Kidney tubule cell (primary cell): ENCODE measurements at places on chromosomes 11 and 22.
A peak's percentile ranks its signal among the peaks of the same experiment; 100 is the strongest.

DNA sequence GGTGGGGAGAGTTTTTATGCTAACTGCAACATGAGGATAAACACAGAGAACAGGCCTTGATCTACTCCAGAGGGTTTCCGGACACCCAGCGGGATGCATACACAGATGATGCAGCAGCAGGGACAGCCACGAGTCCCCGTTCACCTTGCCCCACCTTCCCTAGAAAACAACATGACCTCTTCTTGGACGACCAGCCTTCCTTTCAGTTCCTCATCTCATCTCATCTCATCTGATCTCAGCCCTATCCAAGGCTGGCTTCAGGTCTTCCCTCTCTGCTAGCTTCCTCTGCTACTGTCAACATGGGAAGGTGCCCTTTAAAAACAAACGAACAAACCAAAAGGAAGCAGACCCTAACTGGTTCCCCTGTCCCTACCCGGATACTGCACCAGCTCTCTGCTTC lies 1356.2 kb downstream of the TBC1D22A start:
- DNase-seq, result no peak

DNA sequence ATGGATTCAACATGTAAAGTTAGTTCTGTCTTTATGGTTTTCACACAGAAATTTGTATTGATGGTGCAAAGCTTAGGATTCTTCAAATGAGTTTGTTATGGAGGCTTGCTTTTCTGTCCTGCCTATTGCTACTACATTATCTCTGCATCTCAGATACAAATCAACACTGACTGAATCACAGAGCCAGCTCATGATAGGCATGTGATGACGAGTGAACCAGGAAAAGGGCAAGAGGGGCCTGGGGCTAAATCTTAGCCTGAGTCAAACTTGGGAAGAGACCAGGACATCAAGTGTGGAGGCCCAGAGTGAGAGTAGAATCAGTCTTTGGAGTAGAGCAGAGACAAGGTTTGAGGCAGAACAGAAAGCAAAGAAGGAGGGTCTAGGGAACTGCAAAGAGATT lies 107.1 kb upstream of the CD44 start:
- peak; percentile 80 for DNase-seq

- no peak for DNase-seq
Observed at GRCh38 chr11:72250661-72251464, 6.9 kb upstream of the PHOX2A start.

DNA sequence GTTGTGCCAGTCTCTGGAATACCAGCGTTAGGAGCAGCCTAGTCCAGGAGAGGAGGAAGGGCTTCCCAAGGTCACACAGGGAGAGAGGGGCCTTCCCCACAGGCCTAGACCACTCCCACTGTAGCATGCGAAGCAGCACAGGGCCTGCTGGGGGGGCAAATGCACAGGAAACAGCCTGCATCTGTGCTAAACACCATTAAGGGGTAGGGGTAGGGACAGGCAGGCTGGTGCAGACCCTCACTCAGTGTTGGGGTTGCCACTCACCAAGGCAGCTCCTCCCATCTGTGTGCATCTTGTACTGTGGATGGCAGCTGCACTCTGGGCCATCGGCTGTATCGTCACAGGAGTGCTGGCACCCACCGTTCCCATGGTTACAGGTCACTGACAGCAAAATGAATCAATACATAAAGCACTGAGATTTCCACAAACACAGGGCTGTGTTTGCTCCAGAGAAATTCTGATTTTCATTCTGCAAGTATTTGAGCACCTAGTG lies 24.9 kb downstream of the SCUBE2 start:
- no peak for DNase-seq

DNA sequence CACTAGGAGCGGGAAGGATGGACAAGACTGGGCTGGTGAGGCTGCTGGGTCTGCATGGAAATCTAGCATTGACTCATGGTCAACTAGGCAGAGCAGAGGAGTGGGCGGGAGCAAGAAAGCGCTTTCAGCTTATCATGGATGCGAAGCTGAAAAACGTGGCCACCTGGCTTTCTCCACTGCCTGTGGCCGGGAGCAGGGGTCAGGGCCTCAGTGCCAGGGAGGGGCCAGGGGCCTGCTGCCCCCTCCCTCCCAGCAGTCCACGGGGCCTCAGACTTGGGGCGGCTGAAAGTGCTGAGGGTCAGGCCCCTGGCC lies 45.5 kb downstream of the ALX4 start:
- no peak for DNase-seq

DNA sequence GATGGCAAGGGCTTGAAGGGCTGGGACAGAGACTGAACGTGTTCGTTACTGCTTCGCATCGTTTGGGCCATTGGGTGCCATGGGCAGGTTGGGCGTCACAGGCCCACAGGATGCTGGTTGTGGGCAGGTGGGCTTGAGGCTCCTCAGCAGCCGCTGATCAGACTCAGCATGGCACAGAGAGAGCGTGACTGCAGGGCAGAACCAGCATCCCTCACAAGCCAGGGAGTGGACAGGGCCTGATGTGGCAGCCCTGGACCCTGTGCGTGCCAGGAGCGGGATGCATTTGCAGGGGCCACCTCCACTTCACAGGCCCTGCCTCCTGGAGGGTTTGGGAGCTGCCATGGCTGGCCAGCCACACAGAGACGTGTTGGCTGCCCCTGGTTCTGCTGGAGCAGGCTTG lies 1228.3 kb downstream of the BRD1 start:
- no peak for DNase-seq

DNA sequence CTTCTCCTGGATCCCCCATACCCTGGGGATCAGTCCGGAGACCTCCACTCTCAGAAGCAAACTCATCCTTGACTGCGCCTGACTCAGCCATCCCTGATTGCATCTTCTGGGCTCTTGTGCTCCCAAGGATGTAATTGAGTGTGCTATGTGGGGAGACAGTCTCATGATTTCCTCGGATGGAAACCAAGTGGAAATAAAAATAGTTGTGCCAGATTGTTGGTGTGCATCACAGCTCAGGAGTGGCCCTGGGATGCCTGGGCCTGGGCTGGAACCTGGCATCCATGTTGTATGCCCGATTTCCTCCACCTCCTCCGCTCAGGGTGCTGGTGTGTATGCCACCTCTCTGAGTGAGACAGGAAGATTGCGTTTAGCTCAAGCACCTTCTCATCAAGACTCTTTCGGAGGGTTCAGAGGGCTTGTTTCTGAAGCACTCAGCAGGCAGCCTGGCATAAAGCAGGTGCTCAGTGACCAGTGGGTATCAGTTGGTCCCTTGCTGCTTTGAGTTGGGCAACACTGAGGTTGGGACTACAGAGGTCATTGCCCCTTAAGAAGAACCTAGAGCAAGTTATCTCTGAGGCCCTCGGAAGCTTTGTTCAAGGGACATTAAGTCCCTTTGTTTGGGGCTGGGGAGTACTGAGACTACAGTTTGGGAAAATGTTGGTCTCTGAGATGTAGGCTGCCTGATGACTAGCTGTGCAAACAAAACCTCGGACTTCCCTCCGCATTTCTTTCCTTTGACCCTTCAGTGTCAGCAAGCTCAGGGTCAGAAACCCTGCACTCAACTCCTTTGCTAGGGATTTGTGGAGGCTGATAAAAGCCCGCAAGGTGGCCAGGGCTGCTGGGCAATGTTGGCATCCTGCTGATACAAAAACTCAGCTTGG lies 24.8 kb upstream of the MICAL2 start:
- DNase-seq, result peak; percentile 43

DNA sequence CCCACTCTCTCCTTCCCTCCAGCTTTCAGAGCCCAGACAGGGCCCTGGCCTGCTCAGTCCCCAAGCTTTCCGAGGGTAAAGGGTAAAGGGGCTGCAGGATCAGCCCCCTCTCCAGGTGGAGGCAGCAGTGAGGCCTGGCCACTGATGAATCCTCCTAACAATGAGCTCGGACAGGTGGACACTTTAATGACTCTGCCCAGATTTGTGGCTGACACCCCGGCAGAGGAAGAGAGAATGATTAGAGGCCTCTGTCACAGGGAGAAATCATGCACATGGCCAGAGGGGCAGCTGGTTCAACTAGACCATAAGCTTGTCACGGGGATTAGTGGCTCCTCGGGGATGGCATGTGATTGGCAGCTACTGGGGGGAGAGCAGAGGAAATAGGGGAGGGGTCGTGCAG lies 587.5 kb upstream of the B3GAT1 start:
- DNase-seq, result no peak

DNA sequence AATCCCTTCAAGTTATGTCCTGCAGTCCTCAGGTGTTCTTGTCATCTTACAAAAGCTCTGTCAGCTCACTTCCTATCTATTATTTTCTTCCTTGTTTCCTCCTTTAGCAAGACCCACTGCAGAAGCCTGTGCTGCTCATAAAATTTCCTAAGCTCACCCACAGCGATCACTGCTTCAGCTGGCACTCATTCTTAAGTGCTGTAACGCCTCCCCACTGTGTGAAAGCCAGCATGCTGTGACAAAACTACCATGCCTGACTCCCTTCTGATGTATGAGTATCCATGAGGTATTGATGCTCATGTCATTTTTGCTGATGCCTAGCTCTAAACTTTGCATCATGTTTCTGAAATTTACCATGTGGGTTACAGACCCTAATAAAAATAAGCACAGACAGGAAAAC lies 41.5 kb upstream of the CNTN5 start:
- no peak for DNase-seq

DNA sequence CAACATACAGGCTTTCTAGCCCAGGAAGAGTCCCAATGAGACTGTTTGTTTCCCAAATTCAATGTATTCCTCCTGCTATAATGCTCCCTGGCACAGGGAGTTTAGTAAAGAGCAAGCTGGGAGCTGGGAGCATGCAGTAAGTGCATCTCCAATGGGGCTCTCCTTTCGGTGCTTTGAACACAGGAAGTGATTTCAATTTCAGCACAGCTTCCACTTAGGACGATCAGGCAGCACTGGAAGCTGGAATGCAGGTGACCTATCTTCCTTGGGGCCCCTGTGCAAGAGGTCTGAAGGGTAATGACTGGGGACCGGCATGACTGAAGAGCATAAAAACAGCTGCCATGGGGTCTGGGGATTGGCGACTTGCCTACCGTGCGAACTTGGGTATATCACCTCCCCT lies 76.0 kb downstream of the LARGE1 start:
- peak; percentile 7 for DNase-seq

DNA sequence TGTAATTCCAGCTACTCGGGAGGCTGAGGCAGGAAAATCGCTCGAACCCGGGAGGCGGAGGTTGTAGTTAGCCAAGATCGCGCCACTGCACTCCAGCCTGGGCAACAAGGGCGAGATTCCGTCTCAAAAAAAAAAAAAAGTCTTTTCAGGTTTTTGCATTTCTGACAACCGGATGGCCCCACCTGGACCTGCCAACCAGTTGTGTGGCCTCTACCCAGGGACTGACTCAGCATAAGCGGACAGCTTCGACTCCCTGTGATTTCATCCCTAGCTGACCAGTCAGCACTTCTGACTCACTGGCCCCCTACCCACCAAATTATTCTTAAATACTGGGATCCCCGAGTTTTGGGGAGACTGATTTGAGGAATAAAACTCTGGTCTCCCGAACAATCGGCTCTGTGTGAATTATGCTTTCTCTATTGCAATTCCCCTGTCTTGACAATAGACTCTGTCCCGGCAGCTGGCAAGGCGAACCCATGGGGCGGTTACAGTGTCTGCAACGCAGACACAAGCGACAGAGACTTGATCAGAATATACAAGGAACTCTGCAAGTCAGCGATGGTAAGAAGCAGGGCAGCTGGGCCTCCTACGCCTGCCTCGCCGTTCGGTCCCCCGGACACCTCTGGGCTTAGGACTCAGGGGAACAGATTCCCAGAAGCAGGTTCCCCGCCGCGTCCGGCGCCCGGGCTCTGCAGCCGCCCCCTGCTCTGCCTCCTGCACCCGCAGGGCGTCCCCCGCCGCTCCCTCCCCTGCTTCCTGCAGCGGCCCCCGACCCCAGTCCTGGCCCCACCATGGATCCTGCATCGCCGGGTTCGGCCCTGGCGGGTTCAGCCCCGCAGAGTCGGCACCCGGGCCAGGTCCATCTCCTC lies 741 bp upstream of the TALDO1 start:
- DNase-seq, result peak; percentile 67

DNA sequence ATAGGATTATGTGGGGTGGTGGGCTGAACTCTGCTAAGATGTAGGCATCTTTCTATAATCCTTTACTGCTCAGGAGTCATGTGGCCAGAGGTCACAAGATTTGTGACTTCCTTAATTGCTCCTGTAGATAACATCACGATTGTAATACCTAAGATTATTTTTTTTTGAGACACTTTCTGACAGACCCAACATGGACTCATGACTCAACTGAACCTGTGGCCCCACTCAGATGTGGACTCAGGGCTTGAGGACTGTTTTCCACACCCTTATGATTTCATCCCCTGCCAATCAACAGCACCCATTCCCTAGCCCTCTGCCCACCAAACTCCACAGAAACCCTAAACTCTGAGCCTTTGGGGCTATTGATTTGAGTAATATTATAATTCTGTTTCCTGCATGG lies 35.6 kb upstream of the MMP7 start:
- no peak for DNase-seq

- no peak for DNase-seq
Observed at GRCh38 chr11:80355251-80355650, 914.4 kb upstream of the TENM4 start.

DNA sequence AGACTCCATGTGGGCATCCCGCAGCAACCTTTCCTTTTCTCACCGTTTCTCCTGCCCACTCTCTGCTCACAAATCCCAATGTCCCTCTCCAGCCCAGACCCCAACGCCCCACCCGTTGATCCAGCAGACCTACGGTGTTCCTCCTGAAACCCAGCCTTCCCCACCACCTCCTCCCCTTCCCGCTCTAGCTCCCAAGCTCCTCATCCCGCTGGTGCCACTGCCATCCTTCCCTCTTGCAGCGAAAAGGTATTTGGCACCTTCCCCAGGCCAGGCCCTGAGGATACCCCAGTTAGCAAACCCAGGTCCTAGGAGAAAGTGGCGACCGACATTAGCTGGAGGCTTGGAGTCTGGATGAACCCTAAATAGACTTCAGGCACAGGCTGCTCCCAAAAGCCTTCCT lies 84.0 kb upstream of the RTL6 start:
- DNase-seq, result no peak

DNA sequence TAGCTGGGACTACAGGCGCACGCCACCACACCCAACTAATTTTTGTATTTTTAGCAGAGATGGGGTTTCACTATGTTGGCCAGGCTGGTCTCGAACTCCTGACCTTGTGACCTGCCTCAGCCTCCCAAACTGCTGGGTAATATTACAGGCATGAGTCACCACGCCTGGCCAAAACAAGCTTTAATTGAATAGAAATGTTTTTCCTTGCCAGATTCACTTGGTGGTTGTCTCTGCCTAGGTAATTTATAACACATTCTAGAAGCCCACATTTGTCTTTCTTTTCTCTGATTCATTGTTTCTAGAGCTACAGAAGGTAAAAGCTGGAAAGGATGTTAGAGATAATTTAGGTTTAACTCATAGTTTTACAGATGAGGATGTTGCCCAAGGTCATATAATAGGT lies 41.3 kb downstream of the CECR2 start:
- no peak for DNase-seq

DNA sequence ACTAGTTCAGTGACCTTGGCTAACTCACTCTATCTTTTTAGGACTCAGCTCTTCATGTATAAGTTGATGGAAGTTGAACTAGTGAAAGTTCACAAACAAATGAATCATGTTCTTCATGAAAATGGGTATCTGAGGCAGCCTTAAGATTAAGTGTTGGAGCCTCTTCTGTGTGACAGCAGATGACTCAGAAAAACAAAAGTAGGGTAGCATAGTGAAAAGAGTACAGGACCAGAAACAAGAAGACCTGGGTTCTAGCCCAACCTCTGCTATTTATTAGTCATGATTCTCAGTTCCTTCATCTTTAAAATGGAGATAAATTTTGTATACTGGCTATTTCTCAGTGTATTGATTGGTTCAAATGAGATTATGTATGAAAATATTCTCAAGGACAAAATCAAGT lies 60.2 kb downstream of the USP35 start:
- no peak for DNase-seq
